ENCODE measurements at places on chromosomes 13 and 19. TPM values are rescaled to one million over a fixed set of nuclear protein-coding genes. Genes with fewer than 3 reads are reported as not detected.

CCDC97 gene
- 5.9 TPM for total RNA-seq

DNA sequence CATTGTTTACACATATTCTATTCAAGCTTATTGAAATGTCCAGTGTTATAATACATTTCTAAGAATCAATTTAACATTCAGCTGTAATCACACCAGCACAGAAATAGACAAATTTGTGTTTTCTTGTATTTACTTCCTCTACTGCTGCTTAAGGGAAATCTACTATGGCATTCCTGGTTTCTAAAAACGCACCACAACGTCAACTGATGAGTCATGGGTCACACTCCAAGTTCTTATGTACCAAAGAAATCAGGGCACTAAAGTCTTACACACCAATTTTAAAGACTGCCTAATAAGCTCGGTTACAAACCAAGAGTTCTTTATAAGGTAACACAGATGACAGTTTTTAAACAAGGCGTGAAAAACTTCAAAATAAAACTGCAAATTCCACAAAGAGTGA is 13.2 kb downstream of the LNX2 start:
- peak; percentile 85 for DNase-seq

- DNase-seq, result peak; percentile 52
These were observed 10.4 kb downstream of the SBK2 start for GRCh38 chr19:55526216-55527196.

- peak; percentile 12 for DNase-seq
These were observed 124.1 kb downstream of the COG6 start for GRCh38 chr13:39779337-39780265.

- no peak for DNase-seq
These were observed 459 bp downstream of the MIDN start for GRCh38 chr19:1248786-1249297.

- DNase-seq, result peak; percentile 18
These were observed 467 bp downstream of the LAMP1 start for GRCh38 chr13:113297370-113298042.

DNA sequence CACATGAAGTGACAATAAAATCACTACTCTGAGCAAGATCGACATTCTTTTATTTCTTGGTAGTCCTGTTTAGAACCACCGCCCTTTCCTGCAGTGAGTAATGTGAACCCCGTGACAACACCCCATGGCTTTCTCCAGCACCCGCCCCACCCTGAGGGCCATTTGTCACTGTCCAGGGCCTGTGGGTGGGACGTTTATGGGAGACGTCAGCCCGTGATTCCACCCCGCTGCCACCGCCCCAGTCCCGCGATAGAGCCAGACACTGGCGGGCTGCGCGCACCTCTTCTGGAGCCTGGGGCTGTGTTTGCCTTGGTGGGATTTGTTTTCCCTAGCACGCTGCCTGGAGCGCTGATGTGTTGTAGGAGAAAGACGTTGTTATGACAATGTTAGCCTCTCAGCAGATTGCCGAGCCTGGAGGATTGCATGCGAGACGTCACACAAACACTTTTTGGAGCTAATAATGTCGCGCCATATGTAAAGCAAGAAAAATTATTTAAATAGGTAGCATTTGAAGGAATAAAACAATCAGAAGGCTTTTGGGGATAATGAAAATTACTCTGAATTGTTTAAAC is 263.7 kb downstream of the TEX29 start:
- DNase-seq, result no peak

DNA sequence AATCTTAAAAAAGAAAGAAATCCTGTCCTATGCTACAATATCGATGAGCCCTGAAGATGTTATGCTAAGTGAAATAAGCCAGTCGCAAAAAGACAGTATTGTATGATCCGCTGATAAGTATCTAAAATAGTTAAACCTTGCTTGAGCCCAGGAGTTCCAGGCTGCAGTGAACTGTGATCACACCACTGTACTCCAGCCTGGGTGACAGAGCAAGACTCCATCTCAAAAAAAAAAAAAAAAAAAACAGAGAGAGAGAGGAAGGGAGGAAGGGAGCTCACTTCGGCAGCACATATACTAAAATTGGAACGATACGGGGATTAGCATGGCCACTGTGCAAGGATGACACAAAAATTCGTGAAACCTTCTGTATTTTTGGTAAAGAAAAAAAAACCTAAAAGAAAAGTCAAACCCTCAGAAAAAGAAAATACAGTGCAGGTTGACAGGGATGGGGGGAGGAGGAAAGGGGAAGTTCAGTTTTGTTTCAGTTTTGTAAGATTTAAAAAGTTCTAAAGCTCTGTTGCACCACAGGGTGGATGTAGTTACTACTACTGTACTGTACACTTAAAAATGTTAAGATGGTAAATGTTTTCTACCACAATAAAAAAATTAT is 8.4 kb downstream of the CLASRP start:
- DNase-seq, result no peak

All from fibroblast of lung (primary cell).